Left ventricle myocardium superior (tissue), 1 donor: ENCODE measurements at places on chromosomes 3 and 15.

DNA sequence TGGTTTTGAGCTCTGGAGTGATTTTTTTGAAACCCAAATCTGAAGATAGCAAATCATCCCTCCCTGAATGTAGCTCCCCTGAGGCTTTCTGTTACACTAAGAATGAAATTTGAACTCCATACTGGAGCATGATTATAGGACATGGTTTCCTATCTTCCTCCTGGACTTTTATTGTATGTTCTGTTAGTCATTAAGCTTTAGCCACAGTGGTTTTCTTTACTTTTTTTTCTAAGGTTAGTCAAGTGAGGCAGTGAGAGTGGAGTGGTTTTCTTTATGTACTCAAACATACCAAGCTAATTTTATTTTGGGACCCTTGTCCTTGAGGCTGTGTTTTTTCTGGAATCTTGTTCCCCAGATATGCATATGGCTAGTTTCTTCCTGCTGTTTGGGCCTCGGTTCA is 55.2 kb upstream of the FRMD4B start:
- no peak for DNase-seq

GRCh38 chr3:149384167-149384566 is 6.7 kb upstream of the TM4SF1 start:
- DNase-seq = no peak

DNA sequence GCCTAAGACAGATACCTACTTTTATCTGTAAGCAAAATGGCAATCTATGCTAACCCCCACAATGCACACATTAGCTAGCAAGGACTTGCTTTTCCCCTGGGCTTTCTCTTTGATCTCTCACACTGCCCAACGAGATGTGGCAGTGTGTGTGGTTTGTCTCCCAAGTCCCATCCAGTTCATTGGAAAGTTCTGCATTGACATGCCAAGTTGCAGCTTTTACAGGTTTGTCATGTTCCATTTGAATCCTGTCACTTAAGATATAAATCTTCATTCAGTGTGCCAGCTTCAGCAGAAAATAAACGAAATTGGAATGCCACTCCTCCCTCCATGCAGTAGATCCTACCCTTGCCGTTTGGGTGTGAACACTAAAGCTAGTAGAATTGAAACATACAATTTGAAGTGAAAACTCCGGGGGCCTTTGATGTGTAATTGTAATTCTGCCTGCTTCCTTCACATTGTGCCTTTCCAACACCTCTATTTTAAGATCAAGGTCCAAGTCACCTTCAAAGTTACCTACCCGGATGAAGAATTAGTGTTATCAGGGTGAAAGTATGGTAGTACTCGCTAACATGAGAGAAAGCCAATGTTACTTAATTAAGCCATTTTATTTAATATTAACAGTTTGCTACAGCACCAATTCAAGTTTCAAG is 130.9 kb upstream of the BHLHE40 start:
- no peak for DNase-seq

- peak; percentile 29 for DNase-seq
These were observed 161.4 kb downstream of the GMNC start for GRCh38 chr3:190701096-190701532.

GRCh38 chr15:69369631-69370030 is 44.5 kb upstream of the KIF23 start:
- no peak for DNase-seq

GRCh38 chr3:151946606-151947005 is 73.2 kb downstream of the SUCNR1 start:
- DNase-seq = no peak

- no peak for DNase-seq
These were observed 25.0 kb downstream of the CRYGS start for GRCh38 chr3:186519021-186519658.

DNA sequence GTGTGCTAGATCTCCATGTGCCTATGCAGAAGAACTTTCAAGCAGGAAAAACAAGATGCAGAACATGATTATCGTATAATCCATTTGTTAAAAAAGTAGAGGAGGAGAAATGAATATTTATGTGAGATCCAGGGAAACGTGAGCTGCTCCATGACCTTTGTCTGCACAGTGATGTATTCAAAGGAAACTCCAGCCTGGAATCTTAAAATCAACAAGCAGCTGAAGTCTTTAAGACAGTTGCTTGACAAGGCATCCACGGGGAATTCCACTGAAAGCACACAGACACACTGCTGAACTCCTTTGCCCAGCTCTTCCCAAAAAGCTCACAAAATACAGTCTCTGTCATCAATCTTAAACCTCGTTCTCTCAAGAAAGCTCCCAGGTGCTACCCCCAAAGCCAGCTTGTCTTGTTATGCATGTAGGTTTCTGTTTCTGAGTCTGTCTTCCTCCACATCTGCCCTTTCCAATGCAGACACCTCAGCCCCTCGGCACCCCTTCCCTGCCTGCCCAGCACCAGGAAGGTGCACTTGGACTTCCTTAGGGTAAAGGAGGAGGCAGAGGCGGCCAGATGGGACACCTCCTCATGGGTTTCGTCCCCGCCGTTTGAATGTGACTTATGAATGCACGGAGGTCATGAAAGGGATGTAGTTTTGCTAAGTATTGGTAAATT is 28.7 kb downstream of the LRRK1 start:
- DNase-seq = no peak

DNA sequence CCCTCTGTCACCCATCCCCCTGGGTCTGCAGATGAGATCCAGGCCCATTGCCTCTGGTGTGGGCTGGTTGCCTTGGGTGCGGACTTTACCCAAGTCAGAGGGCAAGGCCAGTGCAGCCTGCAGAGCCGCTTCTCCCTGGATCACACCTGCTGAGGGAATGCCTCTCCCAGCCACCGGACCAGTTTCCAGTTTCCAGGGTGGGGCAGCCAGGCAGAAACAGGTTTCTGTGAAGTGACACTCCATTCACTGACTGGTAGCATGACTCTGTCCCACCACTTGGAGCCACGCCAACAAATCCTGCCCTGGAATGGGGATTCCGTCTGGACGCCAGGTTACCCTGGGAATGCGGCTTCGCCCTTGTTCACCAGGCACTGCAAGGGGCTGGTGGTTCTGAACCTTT is 30.0 kb downstream of the PAQR5 start:
- no peak for DNase-seq

DNA sequence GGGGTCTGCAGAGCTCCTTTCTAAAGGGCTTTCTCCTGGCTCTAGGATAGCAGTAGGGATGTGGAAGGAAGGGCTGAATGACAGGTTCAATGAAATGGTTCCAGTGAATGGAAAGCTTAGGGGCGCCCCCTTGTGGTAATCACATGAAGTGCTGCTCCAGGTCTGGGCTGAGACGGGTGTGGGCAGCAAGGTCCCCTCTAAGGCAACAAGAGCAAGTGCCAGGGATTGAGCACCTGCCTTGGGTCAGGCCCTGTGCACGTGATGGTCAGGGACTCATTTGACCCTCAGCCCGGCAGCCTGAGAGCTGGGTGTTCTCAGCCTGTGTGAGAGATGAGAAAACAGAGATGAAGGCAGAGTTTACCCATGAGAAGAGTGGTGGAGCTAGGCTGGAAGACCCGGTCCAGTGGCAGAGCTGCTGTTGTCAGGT is 12.1 kb upstream of the CX3CR1 start:
- DNase-seq = peak; percentile 78

GRCh38 chr3:176795891-176796290 is 401.4 kb downstream of the TBL1XR1 start:
- DNase-seq = no peak

GRCh38 chr3:112629425-112629824 is 11.5 kb downstream of the CCDC80 start:
- peak; percentile 52 for DNase-seq

GRCh38 chr15:31147456-31147855 is 45.9 kb upstream of the TRPM1 start:
- no peak for DNase-seq

- no peak for DNase-seq
These were observed 82.7 kb upstream of the SOX2 start for GRCh38 chr3:181629029-181629428.

DNA sequence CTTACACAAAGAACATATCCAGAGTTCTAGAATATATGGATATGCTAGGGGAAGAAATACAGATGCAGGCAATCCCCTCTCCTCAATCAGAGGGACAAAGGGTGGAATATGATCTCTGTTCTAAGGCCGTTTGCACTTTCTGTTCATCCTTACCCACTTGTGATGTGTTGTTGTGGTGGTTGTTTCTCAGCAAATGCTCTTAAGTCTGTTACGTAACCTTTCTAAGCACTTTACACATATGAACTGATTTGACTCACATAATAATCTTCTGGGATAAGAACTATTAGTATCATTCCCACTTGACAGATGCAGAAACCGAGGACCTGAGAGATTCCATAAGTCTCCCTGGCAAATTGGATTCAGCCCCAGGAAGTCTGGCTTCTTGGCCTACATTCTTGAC is 40.5 kb downstream of the NGRN start:
- DNase-seq = no peak

DNA sequence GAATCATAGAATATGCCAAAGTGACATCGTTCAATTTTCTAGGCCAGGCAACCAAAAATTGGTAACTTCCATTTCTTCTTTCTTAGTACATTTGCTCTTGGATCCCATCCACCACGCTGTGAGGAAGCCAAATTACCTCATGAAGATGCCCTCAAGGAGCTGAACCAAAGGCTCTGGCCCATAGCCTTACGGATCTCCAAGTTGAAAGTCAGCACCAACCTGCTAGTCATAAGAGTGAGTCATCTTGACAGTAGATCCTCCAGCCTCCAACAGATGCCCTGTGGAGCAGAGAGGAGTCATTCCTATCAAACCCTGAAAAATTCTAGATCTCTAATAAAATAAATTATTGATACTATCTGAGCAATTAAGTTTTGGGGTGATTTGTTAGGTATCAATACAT is 322.5 kb upstream of the COL8A1 start:
- no peak for DNase-seq

DNA sequence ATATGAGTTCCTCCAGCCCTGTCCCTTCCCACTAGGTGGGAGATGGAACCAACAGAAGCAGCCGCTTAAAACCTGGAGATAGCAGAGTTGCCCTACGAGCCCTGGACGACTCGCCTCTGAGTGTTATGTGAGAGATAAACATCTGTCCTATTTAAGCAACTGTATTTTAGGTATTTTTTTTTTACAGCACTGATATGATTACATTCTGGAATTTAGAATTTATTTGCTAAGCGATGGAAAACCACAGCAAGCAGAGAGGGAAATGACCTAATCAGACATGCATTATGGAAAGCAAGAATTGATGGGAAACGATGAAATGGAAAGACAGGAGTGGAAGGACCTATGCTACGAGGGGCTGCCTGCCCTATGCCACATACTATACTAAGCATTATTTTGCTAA is 379.0 kb upstream of the IL12A start:
- no peak for DNase-seq

DNA sequence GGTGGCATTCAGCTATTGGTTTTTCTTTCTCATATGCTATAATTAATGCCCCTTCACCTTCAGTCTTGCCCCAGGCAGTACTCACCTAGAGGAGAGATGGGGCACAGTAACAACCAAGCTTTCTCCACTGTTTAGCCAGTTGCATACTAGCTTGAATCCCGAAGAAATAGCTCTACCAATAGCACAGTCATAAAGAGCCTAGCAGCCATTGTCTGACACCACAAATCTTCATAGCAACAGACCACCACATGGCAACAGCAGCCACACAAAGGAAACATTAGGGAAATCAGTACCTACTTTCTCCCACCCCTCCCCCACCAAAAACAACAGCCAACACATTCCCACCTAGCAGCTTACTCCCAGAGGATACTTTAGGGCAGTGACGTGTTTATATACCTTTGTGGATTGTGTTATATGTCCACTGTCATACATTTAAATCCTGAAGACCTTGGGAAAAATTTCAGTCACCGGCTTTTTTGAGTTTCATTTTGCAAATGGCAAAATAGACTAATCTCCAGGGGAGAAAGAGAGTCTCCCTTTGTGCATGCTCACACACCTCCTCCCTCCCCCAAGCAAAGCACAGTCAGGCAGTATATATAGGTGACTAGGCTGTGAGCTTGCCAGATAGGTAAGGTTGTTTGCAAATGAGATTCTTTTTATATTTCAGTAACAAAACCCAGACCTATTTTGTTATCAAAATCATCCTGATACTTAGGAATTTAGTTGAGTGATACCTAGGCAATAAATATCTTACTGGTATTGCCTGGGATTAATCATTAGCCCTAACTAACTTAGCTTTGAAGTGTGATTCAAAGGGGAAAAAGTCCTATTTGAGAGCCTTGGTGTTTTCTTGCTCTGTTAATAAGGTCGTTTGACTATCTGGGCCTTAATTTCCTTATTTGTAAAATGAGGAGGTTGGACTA is 140.6 kb downstream of the RBPMS2 start:
- no peak for DNase-seq

GRCh38 chr3:167241048-167241845 is 138.8 kb downstream of the ZBBX start:
- DNase-seq = no peak

DNA sequence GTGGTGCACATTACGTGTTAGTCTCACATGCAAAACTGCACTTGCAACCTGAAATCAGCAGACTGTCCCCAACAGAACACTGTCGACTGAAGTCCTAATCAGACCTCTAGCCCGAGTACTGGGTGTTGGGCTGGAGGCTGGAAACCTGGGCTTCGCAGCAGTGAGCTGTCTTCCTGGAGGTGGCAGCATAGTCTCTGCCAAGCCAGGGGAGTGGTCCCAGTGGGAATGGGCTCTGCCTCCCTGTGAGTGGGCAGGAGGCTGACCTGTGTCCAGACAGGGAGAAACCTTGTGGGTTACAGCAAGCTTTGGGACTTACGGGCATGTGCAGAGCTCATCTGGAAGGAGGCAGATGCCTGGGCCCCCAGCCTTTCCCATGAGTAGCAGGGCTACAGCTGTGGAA is 38.2 kb upstream of the MYZAP start:
- DNase-seq = no peak

DNA sequence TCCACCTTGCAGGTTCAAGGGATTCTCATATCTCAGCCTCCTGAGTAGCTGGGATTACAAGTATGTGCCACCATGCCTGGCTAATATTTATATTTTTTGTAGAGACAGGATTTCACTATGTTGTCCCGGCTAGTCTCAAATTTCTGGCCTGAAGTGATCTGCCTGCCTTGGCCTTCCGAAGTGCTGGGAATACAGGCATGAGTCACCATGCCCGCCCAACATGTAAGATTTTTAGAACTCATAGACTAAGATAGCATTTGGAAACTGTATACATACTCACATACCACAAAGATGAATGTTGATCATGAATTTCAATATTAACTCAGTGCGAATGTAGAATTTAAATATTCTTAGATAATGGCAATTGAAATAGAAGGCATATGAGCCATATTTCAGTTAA is 718.9 kb downstream of the NLGN1 start:
- DNase-seq = no peak

- no peak for DNase-seq
These were observed 449.6 kb downstream of the MECOM start for GRCh38 chr3:169213956-169214355.

DNA sequence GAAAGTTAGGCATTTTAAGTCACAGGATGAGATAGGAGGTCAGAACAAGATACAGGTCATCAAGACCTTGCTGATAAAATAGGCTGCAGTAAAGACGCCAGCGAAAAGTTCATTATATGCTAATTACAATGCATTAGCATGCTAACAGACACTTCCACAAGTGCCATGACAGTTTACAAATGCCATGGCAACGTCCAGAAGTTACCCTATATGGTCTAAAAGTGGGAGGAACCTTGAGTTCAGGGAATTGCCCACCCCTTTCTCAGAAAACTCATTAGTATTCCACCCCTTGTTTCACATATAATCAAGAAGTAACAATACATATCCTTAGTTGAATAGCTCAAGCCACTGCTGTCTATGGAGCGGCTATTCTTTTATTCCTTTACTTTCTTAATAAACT is 92.7 kb upstream of the PLXND1 start:
- no peak for DNase-seq
